ENCODE measurements at places on chromosomes 16 and 17. TPM values are rescaled to one million over a fixed set of nuclear protein-coding genes. Genes with fewer than 3 reads are reported as not detected.

CHD9NB gene
- not detected for total RNA-seq

DNA sequence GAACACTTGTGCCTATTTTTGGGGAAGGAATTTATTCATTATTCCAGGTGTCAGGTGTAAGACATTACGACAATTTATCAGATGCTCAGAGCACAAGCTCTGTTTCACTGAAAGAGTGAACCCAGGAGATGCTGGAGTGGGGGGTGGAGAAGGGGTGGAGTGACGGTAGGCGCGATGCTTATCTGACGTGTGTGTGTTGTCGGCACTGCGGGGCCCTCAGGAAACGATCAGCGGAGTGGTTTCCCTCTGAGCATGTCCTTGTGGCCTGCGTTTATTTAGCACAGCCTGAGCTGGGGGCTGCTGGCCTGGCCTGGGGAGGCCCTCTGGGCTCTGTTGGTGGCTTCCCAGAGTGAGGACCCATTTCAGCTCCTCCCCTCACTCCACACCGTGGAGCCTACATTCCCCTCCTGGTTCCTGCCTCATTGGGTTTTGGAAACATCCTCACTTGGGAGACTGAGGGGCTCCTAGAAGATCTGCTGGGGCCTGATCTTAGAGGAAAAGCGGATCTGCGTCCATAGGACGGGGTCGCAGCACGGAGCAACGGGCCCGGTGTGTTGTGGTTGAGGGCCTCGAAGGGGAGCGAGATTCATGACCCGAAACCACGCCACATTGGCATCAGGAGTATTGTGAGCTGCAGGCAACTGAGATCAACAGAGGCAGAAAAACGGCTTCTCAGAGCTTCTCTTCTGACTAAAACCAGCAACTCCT, 19.0 kb upstream of the GNG13 start:
- H3K4me3 ChIP-seq, result no peak overlapping the region
- DNase-seq, result no peak
- no peaks in the 10 kb centered on the region for H3K27me3 ChIP-seq
- H3K4me1 ChIP-seq, result 0 out of 2 replicates have a peak, but pooled peaks cover 3% of the 10 kb centered on the region
- no peaks in the 10 kb centered on the region for H3K36me3 ChIP-seq

SECTM1 gene
- 0.75 TPM for total RNA-seq

MGAT5B gene
- 8.9 TPM for total RNA-seq

DNA sequence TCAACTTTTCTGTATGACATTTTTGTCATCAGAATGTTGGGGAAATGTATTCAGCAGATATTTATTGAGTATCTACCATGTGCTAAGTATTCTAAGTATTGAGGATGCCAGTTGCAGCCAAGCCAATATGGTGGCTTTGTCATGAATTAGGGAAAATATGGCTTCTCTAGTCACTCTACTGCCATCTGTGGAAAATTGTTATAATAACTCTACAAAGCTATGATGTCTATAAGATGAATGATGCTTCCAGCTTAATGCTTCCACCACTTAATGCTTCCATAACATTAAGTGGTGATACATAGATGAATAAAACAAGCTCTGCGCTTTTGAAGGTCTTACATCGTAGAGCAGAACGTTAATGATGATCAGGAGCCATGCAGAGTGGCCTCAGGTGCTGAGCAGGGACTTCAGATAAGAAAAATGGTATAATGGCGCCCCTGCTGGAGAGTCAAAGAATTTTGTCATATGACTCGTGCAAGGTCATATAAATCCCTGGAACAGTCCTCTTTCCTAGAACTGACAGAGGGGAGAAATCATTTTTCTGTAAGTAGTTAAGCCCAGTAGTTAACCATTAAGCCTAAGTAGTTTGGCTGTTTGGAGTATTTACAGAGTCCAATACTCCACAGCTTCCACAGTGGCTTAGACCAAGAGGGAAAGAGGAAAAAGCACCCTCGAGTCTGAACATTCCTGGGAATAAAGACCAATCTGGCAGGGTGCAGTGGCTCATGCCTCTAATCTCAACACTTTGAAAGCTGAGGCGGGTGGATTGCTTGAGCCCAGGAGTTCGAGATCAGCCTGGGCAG, 2.7 kb upstream of the TMIGD1 start:
- peak overlapping the region; percentile 78 for H3K27ac ChIP-seq
- peak; percentile 82 for DNase-seq
- H3K4me1 ChIP-seq, result peaks cover 56% of the 10 kb centered on the region
- H3K27me3 ChIP-seq, result no peaks in the 10 kb centered on the region

IL32 gene
- total RNA-seq, result 149 TPM

DNA sequence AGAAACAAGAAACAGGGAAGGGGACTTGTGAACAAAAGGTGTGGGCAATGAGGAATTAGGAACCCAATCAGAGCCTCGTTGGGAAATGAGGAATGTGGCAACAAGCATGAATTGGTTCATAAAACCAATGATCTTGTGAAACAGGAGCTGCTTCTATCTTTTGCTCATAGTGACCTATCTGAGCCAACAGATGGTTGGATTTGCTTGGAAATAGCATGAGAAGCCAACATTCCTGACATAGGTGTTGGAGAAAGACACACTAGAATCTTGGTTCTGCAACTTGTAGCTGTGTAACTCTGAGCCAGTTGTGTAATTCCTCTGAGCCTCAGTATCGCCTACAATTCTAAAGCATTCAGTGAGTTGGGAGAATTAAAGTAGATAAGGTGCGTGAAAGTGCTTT, 251.9 kb upstream of the AXIN2 start:
- no peaks in the 10 kb centered on the region for H3K4me1 ChIP-seq
- DNase-seq, result no peak
- H3K36me3 ChIP-seq, result no peaks in the 10 kb centered on the region

- H3K27me3 ChIP-seq, result no peaks in the 10 kb centered on the region
- no peak overlapping the region for H3K27ac ChIP-seq
- no peaks in the 10 kb centered on the region for H3K36me3 ChIP-seq
- H3K4me3 ChIP-seq, result no peak overlapping the region
- no peaks in the 10 kb centered on the region for H3K4me1 ChIP-seq
Observed at GRCh38 chr17:22570144-22570845, 878.0 kb downstream of the KCNJ18 start.

TLCD3B gene
- 0.48 TPM for total RNA-seq

- no peak for DNase-seq
- no peak overlapping the region for H3K4me3 ChIP-seq
- 0 out of 2 replicates have a peak, but pooled peaks cover 3% of the 10 kb centered on the region for H3K36me3 ChIP-seq
Observed at GRCh38 chr16:75042426-75043174, 43.8 kb downstream of the ZNRF1 start.

DNA sequence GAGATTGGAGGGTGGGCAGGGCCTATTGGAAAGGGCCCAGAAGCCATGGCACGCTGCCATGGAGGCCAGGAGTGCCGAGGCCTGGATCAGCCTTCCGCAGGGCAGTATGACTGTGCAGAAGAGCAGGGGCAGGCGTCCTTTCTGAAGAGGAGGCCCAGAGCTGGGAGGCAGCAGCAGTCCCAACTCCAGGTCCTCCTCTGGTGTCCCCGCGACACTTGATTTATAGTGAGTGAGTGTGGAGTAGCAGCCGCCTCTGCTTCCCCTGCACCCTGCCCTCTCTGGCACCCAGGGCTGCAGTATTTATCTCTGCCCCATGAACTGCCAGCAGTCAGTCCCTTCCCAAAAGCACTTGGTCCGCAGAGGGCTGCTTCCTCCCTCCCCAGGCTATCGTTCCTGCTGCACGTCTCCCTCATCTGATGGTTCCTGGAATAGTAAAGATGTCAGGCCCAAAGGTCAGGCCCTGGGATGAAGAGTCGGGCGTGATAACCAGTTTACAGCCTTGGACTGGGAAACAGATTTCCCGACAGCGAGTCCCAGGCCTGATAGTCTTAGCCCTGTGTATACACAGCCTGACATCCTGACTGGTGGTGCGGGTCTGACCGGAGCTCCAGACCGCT, 32.9 kb downstream of the PGS1 start:
- H3K27ac ChIP-seq, result peak overlapping the region; percentile 72
- DNase-seq, result peak; percentile 84
- no peak overlapping the region for H3K4me3 ChIP-seq
- peaks cover 51% of the 10 kb centered on the region for H3K4me1 ChIP-seq
- H3K27me3 ChIP-seq, result no peaks in the 10 kb centered on the region

GRCh38 chr16:61432421-61432820, 603.8 kb downstream of the CDH8 start:
- no peaks in the 10 kb centered on the region for H3K27me3 ChIP-seq
- no peak overlapping the region for H3K4me3 ChIP-seq
- H3K27ac ChIP-seq, result no peak overlapping the region
- no peaks in the 10 kb centered on the region for H3K36me3 ChIP-seq
- no peak for DNase-seq

DNA sequence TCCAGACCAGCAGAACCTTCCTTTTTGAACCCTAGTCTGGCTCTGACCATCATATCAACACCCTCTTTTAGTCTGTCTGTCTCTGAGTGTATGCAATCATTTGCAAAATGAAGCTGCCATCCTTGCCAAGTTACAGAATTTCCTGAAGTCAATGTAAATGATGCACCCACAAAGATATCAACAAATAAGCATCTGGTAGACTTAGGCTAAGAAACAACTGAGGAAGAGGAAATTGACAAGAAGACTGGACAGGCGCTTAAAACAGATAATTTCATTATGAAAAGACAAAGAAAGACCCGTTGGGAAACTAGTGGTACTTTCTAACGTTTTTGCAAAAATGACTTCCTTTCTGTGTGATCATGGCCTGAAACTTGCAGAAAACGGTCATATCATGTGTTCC, 24.7 kb upstream of the CIITA start:
- DNase-seq, result no peak
- no peak overlapping the region for H3K4me3 ChIP-seq
- no peaks in the 10 kb centered on the region for H3K4me1 ChIP-seq
- H3K36me3 ChIP-seq, result no peaks in the 10 kb centered on the region

DNA sequence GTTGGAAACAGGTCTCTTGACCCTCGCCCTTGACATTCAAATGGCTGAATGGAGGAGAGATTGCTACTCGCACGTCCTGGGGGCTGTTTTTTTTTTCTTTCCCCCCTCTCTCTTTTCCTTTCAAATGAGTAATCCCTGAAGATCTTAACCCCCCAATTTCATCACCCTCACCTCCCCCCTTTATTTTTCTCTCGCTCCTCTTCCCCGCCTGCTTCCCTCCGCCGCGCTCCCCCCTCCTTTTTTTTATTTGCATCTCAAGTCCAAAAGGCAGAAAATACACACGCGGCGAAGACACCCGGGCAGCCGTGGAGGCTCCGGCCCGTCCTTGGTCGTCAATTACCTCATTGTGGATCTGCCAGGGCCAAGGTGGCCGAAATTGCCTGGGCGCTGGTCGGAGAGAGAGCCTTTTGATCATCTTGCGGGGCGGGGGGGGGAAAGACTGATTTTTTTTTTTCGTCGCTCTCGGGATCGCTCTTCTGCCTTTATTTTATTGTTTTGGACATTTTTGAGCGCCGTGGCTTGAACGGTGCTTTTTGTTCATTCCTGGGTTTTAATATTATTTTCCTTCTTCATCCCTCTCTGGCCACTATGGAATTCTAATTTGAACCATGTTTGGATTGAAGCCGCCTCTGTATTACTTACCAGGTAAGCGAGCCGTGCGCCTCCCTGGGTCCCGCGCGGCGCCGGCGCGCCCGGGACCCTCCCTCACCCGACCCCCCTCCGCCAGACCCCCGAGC, 57.2 kb upstream of the GSE1 start:
- H3K36me3 ChIP-seq, result no peaks in the 10 kb centered on the region
- no peaks in the 10 kb centered on the region for H3K27me3 ChIP-seq
- no peak for DNase-seq
- peak overlapping the region; percentile 63 for H3K27ac ChIP-seq
- H3K4me3 ChIP-seq, result peak overlapping the region; percentile 76
- H3K4me1 ChIP-seq, result peaks cover 33% of the 10 kb centered on the region

- H3K4me3 ChIP-seq, result peak within 1 kb of the TSS; percentile 58
- peak; percentile 75 for DNase-seq
- no peaks in the 10 kb centered on the region for H3K36me3 ChIP-seq
- H3K4me1 ChIP-seq, result peaks cover 20% of the 10 kb centered on the region
- no peaks in the 10 kb centered on the region for H3K27me3 ChIP-seq
- H3K27ac ChIP-seq, result peak within 1 kb of the TSS; percentile 79
Observed at GRCh38 chr17:9644910-9645751, at the start of gene USP43. Gene USP43, plus strand, starts transcription at chr17:9645517. Its CDS starts 116 bp downstream, at chr17:9645633.

CIITA gene
- 0.27 TPM for total RNA-seq

RCVRN gene
- not detected for total RNA-seq

DNA sequence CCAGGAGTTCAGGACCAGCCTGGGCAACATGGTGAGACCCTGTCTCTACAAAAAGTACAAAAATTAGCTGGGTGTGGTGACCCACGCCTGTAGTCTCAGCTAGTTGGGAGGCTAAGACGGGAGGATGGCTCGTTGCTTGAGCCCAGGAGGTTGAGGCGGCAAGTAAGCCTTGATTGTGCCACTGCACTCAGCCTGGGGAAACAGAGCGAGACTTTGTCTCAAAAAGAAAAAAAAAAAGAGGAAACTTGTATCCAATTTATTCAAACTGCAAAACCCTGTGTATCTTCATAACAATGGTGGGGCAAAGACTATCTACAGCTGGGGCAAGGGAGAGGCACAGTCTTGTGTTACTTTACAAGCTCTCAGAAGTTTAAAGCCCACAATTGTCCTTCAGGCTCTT, 21.5 kb downstream of the GRB7 start:
- no peaks in the 10 kb centered on the region for H3K36me3 ChIP-seq
- DNase-seq, result no peak
- peaks cover 4% of the 10 kb centered on the region for H3K4me1 ChIP-seq
- H3K27me3 ChIP-seq, result no peaks in the 10 kb centered on the region
- no peak overlapping the region for H3K4me3 ChIP-seq
- H3K27ac ChIP-seq, result no peak overlapping the region

GRCh38 chr17:2385240-2386210, 15.3 kb downstream of the MNT start:
- no peak overlapping the region for H3K27ac ChIP-seq
- H3K36me3 ChIP-seq, result no peaks in the 10 kb centered on the region
- DNase-seq, result no peak
- H3K27me3 ChIP-seq, result no peaks in the 10 kb centered on the region

DNA sequence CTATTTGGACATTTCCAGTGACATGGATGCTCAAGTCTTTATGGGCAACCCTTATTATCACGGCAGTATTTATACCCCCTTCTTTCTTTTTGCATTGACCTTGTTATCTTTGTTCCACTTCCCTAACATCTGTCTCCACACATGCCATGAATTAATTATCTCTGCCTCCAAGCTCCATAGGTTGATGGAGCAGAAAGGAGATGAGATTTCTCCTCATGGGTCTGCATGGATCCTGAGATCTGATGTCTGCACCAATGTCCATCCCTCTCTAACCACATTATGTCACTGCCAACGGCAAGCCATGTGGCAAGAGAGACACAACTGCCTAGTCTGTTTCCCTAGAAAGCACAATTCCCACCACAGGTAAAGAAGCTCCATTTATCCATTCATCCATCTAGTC, 416.8 kb upstream of the ASIC2 start:
- no peaks in the 10 kb centered on the region for H3K36me3 ChIP-seq
- no peaks in the 10 kb centered on the region for H3K27me3 ChIP-seq
- H3K4me1 ChIP-seq, result no peaks in the 10 kb centered on the region
- H3K27ac ChIP-seq, result no peak overlapping the region
- DNase-seq, result no peak

Measured in Caco-2 (cell line).